ENCODE measurements at places on chromosomes 6 and 20. TPM values are rescaled to one million over a fixed set of nuclear protein-coding genes. Genes with fewer than 3 reads are reported as not detected.

DNA sequence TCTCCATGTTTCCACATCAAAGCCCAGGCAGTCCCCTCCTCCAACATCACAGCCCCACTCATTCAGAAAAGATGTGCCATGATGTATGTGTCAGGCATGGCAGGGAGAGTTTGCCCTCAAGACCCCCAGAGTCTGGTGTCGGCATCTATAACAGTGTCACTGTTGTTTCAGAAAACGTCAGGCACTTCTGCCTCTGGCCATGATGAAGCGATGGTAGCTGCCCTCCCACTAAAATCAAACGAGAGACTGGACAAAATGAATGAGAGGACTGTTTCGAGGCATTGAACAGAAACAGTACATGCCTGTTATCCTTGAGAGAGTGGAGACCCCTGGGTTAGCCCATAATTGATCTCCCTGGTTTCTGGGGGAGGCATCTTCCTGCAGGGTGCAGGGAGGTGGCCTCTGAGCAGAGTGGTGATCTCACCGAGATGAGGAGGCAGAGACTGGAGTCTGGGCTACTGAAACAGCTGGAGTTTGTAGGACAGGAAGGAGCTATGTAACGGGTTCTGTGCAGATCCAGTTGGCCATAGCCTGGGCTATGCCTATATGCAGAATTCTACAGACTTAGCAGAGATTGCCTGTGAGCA lies 144.5 kb downstream of the SYCP2 start:
- DNase-seq = no peak
- H3K4me3 ChIP-seq = no peak overlapping the region
- H3K36me3 ChIP-seq = no peaks in the 10 kb centered on the region
- no peaks in the 10 kb centered on the region for H3K4me1 ChIP-seq
- H3K27ac ChIP-seq = no peak overlapping the region
- H3K27me3 ChIP-seq = no peaks in the 10 kb centered on the region

Gene ANKRD66
- total RNA-seq = not detected

DNA sequence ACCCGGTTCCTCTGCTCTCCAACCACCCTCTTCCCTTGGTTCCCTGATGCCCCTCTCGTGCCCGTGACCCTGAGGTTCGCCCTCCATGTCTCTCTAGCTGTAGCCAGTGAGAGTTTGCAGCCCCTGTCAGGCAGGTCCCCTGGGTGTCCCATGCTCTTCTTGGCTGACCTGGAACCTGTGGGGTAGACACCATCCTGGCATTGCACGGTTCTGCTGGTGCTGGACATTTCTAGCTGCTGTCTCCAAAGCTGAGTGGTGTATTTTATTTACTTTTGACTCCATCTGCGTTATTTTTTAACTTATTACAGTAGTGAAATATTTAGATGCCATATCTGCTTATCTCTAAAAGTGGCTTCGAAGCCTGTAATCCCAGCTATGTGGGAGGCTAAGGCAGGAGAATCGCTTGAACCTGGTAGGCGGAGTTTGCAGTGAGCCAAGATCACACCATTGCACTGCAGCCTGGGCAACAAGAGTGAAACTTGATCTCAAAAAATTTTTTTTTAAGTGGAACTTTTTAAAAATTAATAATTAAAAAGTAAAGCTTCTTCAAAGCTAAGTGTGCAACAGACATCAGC lies 12.5 kb downstream of the ENTPD6 start:
- H3K4me3 ChIP-seq = no peak overlapping the region
- no peaks in the 10 kb centered on the region for H3K36me3 ChIP-seq
- H3K4me1 ChIP-seq = no peaks in the 10 kb centered on the region
- DNase-seq = no peak
- no peak overlapping the region for H3K27ac ChIP-seq

Gene CLPSL2
- total RNA-seq = not detected

GRCh38 chr6:83546636-83547035 lies 34.3 kb downstream of the PRSS35 start:
- no peak overlapping the region for H3K27ac ChIP-seq
- DNase-seq = no peak
- no peak overlapping the region for H3K4me3 ChIP-seq
- H3K4me1 ChIP-seq = no peaks in the 10 kb centered on the region
